ENCODE measurements at places on chromosomes 3 and 15.

DNA sequence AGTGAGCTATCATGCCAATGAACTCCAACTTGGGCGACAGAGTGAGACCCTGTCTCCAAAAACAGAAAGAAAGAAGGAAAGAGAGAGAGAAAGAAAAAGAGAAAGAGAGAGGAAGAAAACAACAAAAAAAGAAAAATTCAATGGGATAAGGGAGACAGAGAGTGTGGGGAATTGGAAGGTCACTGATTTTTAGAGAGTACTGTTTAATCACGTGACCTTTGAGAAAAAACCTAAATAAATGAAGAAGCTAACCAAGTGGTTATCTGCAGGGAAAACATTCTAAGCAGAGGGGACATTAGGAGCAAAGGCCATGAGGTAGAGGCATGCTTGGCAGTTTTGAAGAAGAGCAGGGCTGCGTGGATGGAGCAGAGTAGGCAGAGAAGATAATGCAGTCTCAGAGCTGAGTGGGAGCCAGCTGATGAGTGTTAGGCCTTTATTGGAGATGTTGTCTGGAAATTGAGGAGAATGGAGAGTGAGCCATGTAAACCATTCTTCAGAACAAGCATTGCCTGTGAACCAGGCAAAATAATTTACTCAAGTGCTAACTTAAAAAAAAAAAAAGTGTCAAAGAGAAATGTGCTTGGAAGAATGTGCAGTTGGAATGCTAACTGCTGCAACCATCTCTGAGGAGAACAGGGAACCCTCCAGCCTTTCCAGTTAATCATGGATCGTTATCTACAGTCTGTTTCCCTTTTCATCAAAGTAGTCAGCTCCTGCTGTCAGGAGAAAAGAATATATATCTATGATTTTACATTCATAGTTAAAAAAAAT is 377.3 kb upstream of the SEMA6D start:
- DNase-seq = no peak

GRCh38 chr3:94299716-94300115 is 236.9 kb downstream of the NSUN3 start:
- no peak for DNase-seq

DNA sequence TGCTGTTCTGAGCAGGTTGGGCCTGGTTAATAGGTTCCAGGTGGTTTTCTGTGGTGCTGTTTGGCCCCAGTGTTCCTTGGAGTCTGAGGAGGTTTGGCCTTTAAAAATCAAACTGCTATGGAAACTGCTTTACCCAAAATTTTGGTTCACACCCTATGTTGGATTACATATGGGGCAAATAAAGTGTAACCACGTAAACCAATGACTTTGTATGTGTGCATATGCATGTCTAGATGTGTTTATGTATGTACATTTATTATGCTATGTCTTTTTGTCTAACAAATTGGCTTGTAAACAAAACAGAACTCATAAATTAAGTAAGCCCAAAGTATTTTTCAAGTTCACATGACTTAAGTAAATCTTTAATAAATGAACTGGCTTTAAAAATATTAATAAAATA is 8.9 kb upstream of the XCR1 start:
- no peak for DNase-seq

- DNase-seq = no peak
Measured at GRCh38 chr3:63960048-63960711, 48.0 kb upstream of the SCAANT1 start.

GRCh38 chr15:40092256-40092978 is 16.3 kb downstream of the BMF start:
- DNase-seq = peak; percentile 83

Data from left ventricle myocardium superior (tissue), 1 donor.